Dermis microvascular lymphatic vessel endothelial cell (primary cell): ENCODE measurements at places on chromosomes 6 and 20. TPM values are rescaled to one million over a fixed set of nuclear protein-coding genes. Genes with fewer than 3 reads are reported as not detected.
A peak's percentile ranks its signal among the peaks of the same experiment; 100 is the strongest.

DNA sequence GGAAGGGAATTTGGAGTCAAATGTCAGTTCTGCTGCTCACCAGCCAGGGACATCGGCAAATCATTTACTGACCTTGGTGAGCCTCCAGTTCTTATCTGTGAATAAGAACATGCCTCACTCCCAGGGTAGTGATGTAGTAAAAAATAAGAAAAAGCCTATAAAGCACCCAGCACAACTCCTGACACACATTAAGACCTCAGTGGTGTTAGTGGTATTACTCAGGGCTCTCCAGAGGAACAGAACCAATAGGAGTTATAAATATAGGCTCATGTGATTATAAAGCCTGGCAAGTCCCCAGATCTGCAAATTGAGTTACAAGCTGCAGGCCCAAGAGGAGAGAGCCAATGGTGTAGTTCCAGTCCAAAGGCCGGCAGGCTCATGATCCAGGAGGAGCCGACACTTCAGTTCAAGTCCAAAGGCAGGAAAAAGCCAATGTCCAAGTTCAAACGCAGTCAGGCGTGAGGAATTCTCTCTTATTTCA lies 71.3 kb upstream of the EYA2 start:
- DNase-seq, result no peak

GRCh38 chr6:30683183-30683979 lies 3.1 kb downstream of the PPP1R18 start:
- DNase-seq, result no peak

DNA sequence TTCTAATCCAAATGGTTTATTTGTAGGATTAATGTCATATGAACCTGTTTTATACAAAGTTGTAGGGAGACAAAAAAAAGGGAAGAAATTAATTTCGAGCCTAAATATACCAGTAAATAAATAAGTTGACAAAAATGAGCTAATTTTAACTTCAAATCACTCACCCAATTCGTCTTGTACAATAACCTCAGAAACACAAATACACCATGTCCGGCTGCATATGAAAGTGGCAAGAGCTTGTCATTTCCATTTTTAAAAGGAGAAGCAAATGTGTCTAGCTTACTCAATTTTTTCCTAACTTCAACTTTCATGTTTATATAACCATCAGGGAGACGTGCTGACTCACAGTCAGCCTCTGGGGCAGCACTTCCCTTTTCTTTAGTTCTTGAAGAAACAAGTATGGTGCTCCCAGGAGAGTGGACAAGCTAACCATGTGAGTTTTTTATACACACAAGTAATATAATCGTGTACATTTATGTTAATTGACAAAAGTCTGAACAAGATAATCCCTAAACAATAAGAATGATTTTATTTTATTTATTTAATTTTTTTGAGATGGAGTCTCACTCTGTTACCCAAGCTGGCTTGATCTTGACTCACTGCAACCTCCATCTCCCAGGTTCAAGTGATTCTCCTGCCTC lies 55.5 kb upstream of the SGK1 start:
- no peak for DNase-seq

GRCh38 chr20:50682065-50682464 lies 9.3 kb downstream of the RIPOR3 start:
- no peak for DNase-seq

Gene C6orf52
- total RNA-seq, result 0.25 and 0.77 TPM in 2 replicates

GRCh38 chr6:105593805-105594671 lies 191.2 kb upstream of the PREP start:
- DNase-seq, result no peak

DNA sequence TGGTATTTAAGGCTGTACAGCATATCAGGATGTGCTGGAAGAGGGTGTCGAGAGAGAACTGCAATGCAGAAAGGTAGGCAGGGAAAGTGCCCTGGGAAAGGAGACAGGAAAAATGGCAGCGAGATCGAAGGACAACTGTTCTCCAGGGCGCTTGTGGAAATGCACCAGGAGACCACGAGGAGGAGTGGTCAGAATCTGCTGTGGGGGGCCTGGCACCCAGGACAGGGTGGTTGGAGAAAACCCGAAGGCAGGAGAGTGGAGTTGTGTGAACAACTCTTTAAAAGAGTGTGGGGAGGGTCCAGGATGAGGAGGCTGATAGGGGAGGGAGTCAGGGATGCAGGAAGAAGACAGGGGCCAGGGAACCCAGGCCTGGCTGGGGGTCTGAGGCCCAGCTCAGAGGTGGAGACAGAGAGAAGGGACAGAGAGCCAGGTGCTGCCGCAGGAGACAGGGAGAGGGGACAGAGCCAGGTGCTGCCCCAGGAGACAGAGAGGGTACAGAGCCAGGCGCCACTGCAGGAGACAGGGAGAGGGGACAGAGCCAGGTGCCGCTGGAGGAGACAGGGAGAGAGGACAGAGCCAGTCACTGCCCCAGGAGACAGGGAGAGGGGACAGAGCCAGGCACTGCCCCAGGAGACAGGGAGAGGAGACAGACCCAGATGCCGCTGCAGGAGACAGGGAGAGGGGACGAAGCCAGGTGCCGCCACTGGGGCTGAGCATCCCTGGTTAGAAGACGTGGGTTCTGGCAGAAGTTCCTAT lies 9.3 kb downstream of the SLC22A1 start:
- no peak for DNase-seq

- no peak for DNase-seq
Observed at GRCh38 chr20:38196076-38196475, 31.0 kb upstream of the TGM2 start.

GRCh38 chr6:45132059-45132458 lies 196.1 kb upstream of the RUNX2 start:
- peak; percentile 56 for DNase-seq

DNA sequence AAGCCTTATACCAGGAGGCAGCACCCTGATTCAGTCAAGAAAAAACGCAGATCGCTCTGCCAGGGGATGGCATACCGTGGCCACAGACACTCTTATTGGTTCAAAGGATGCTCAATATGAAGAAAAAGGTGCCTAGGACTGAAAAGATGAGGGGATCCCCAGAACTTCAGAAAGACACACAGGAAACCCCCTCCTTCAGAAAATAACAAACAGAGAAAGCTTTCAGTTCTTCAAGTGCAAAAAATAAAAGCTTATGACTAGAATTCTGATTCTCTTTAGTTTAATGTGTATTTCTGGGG lies 17.7 kb upstream of the MYB start:
- DNase-seq, result no peak

GRCh38 chr6:162443101-162443500 lies 284.5 kb downstream of the PRKN start:
- DNase-seq, result no peak

DNA sequence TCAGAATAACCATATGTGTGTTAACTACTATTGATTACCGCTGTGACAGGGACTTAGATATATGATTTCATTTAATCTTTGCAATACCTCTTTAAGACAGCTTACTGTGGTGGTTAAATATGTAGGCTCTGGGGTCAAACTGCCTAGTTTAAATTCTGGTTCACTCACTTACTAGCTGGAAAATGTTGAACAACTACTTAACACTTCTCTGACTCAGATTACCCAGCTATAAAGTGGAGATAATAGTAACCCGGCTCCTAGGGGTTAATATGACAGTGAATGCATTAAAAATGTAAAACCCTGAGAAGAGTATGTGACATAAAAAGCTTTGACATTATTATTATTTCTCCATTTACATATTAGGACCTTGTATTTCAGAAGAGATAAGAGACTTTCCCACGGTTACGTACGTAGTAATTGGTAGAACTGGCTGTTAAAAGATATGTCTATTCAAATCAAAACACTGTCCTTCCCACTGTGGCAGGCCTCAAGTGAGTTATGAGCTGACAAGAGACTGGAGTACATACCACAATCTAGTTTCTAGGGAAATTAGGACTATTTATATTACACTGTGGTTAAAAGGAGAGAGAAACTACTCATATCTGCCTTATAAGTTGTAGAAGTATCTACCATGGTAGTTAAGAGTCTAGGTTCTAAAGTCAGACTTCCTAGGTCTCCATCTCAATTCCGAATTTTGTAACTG lies 4.4 kb upstream of the PLCB1 start:
- DNase-seq, result no peak

GRCh38 chr20:48673507-48673906 lies 154.3 kb downstream of the PREX1 start:
- DNase-seq, result no peak

GRCh38 chr20:16195671-16196070 lies 377.6 kb downstream of the KIF16B start:
- no peak for DNase-seq

Gene AKAP7
- 1.1 and 1.3 TPM in 2 replicates for total RNA-seq

- DNase-seq, result no peak
Observed at GRCh38 chr6:151875524-151875923, 68.0 kb downstream of the ESR1 start.

DNA sequence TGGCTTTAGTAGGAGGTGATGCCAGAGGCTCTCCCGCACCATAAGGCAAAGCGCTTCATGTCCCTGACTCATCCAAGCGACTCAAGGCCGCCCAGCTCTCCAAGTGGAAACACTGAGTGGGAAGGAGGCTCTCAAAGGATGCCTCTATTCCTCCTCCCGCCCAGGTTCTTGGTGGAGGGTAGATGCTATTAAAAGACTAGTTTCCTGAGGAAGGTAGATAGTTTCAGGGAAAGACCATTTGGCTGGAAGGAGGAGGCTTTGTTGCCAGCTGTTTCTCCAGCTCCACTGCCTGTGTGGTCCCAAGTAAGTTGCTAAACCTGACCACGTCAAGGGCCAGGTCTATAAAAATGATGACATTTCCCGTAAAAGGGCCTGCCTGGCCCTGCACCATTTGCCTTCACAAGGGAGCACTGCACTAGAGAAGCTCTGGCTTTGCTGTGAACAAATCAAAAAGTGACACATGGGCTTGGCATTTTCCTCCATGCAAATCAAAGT lies 48.2 kb downstream of the GMDS start:
- no peak for DNase-seq

- no peak for DNase-seq
Observed at GRCh38 chr20:56689852-56690485, 60.9 kb downstream of the TFAP2C start.

GRCh38 chr6:13558718-13559117 lies 15.7 kb upstream of the SIRT5 start:
- DNase-seq, result peak; percentile 31

DNA sequence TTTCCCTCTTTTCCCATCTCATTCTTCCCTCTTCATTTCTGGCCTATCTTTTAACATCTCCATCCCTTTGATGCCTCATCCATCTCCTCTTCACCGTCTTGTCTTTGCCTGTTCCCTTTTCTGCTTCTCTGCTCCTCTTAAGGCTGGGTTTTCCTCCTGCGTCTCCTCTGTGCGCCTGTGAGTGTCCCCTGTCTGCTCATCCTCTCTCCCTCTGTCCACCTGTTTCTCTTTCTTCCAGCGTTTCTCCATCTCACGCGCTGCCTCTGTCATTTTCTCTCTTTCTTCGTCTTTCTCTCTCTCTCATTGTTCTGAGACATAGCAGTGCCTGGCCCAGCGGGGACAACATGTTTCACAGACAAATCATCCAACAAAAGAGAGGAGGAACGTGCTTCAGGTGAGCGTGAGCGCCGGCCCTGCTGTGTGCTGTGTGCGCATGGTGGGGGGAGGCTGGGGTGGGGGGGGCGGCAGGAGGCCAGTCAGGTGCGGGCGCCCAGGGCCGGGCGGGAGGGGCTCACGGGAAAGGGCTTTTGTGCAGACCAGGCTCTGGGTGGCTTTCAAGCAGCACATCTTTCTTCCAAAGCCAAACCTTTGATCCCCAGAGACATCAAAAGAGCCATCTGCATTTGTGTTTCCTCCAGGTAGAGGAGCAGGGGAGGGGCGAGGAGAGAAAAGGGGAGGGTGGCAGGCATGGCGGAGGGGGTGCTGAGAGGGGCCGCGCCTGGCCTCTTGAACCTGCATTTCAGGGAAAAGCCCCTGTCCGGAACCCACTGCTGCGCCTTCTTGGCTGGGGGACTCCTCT lies 121.3 kb downstream of the VEGFA start:
- no peak for DNase-seq

DNA sequence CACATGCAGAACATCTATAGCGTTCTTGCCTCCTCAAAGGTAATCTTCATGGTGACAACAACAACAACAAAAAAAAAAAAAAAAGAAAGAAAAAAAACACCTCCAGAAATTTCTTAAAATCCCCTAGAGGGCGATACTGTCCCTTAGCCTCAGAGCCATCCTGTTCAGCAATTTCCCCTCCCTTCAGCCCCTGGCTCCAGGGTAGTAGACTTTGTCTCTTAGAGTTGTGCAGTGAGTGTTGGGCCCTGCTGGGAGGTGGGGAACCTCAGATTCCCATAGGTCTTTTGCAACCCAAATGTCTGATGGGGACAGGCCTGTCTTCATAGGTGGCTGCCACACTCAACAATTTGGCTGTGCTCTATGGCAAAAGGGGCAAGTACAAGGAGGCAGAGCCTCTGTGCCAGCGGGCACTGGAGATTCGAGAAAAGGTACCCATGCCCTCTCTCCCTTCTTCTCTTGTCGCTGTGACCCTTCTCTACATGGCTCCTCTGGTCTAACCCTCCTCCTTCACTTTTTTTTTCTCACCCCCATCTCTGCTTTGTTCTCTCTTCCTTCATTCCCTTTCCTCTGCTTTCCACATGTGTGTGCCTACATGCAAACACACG lies 6.0 kb upstream of the PTK7 start:
- DNase-seq, result peak; percentile 60

Gene NOP56
- 104 and 120 TPM in 2 replicates for total RNA-seq

DNA sequence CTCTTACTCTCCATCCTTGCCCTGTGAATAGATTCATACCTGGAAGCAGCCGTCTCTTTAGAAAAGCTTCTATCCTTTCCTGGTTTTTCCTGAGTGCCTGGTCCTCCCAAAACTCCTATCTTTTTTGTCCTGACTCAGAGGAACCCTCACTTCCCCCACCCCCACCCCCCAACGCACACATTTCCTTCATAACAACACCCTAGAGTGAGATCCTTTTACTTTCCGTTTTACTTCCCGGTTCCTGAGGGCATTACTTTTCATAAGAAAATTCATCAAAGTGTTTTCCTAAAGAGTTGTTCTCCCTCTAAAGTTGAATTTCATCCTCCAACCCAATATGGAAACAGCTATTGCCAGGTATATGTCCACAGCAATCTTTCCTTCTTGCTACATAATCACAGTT lies 327.0 kb downstream of the NRN1 start:
- no peak for DNase-seq

GRCh38 chr6:14038467-14039437 lies 78.8 kb upstream of the CD83 start:
- DNase-seq, result no peak
